NCI-H2171 treated with DMSO at 0.1 percent for 48 hours (cell line): ENCODE measurements at places on chromosomes 1 and 21.

- DNase-seq = no peak
Measured at GRCh38 chr1:177556163-177556562, 385.4 kb downstream of the BRINP2 start.

DNA sequence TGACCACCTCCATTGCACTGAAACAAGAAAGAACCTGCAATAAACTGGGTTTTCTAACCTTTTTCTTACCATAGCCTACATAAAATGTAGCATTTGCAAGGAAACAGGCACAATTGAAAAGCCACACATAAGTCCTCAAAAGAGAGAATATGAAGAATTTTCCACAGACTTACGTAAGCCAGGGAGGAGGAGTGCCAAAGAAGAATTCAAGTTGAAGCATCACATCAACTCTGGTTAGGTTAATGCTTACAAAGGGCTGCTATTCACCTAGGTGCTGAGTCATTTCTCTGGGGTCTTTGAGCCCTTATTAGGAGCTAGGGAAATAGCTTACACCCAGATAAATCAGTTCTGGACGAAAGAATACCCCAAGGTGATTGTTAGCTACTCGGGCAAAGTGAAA, 9.6 kb downstream of the OSCP1 start:
- DNase-seq = no peak

DNA sequence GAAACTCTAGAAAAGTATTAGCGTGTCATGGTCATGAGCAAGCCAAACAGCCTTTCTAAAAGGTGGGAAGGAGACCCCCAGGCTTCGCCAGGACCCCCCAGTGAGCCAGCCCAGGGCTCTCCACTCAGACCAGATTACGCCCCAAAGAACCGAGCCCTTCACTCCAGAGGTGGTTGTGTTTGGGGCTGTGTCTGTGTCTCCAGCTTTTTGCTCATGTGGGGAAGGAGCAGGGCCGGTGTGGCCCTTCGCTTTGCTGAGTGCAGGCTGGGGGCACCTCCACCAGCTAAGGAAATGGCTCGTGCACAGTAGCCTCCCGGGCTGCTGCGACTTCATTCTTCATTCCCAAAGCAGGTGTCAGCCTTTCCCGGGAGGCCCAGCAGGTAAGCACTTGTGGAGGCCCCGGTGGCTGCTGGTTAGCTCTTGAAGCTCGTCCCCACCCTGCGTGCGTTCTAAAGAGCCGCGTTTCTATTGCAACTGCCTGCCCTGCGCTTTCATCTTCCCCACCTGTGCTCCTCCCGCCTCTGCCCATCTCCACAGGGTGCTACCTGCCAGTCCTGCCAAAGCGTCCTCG, 531 bp downstream of the TSPEAR start:
- peak; percentile 87 for DNase-seq

DNA sequence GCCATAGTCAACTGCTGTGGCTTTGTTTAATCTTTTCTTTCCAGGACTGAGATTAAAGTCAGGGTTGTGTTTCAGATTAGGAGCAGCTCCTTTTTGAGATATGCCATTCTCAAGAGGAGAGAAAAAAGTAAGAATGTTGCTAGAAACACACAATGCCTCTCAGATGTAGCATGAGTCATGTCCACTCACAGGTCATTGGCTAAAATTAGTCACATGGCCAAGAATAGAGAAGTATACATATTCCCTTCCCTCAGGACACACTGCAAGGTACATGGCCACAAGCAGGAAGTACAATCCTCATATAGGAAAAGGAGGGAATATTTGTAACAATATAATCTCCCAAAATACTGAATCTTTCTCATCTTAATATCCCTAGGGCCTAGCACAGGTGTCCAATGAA, 141.9 kb upstream of the PTBP2 start:
- no peak for DNase-seq

- no peak for DNase-seq
Measured at GRCh38 chr1:48718116-48718630, 58.5 kb downstream of the BEND5 start.

DNA sequence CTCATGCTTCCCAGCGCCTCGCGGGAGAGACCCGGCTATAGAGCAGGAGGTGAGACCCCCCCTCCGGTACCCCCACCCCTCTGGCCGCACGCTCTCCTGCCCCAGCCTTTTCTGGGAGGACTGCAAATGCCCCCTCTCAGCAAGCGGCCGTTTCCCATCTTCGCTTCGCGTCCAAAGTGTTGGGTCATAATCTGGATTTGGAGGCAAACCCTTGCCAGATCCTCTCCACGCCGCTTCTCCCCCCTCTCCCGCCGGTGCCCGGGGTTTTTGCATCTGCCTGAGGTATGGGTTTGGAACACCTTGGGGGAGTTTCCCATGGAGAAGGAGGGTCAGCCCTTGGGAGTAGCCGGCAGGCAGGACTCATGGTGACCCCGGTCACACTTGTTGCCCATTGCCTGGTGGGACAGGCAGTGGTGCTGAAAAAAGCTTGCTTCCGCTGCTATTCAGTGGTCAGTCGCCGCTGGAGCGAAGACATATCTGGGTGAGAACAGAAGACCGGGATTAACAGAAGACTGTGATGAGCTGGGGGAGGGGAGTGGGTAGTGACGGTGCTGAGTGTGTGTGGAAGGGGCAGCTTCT, 935 bp downstream of the KCNK2 start:
- no peak for DNase-seq

- DNase-seq = no peak
Measured at GRCh38 chr1:228540161-228540917, 53.2 kb downstream of the RNF187 start.

- DNase-seq = no peak
Measured at GRCh38 chr1:231512147-231512698, 16.2 kb upstream of the TSNAX start.

- no peak for DNase-seq
Measured at GRCh38 chr21:34201001-34201400, 127.6 kb downstream of the MRPS6 start.

- no peak for DNase-seq
Measured at GRCh38 chr21:43667191-43667904, 8.0 kb downstream of the RRP1B start.

DNA sequence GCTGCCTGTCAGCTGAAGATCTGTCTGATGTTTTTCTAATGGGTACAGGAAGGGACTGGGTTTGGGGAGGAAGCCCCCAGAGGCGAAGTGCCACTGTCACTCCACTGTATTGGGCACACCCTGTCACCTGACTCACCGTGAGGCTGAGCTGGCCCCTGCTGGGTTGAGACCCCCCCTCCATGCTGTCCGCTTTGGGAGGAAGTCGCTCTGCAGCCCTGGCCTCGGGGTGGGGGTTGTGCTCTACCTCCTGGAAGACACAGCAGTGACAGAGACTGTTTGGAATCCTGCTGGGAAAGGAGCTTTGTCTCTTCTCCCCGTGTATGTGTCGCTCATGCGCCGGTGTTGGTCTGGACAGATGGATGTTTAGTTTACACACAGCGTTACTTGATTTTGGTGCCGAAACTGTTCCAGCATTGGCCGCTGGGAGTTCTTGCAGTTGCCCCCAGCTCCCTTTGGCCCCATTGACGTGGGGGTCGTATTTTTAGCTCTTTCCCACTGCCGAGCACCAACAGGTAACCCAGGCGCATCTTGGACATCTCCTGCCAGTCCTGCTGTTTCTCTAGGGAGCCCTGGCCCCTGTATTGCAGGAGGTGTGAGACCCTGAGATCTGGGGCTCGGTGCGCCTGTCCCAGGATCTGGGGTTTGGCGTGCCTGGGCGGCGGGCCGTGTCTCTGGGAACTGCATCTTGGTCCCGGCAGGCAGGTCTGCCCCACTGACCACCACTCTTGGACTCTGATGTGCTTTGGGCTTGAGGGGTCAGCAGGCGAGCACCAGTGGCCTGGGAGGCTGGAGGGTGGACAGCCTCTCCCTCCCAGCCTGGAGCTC, 30.3 kb downstream of the SLX9 start:
- peak; percentile 47 for DNase-seq

- no peak for DNase-seq
Measured at GRCh38 chr1:213094446-213094845, 43.4 kb downstream of the RPS6KC1 start.

DNA sequence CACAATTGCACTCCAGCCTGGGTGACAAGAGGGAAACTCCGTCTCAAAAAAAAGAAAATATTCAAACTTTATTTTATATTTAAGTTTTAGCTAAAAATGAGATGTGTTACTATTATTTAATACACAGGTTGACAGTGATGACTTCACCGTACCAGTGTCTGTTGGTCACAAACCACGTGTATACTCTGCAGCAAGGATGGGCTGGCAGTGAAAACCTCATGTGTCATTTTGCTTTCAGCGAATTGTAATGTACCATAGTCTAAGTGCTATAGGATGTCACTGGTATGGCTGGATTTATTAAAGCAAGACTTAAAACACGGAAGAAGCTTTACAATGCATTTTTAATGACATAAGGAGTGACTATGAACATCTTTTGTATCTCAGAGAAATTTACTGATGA, 28.1 kb upstream of the NHLH2 start:
- DNase-seq = no peak

GRCh38 chr1:46513536-46513935, 23.9 kb downstream of the DMBX1 start:
- no peak for DNase-seq

DNA sequence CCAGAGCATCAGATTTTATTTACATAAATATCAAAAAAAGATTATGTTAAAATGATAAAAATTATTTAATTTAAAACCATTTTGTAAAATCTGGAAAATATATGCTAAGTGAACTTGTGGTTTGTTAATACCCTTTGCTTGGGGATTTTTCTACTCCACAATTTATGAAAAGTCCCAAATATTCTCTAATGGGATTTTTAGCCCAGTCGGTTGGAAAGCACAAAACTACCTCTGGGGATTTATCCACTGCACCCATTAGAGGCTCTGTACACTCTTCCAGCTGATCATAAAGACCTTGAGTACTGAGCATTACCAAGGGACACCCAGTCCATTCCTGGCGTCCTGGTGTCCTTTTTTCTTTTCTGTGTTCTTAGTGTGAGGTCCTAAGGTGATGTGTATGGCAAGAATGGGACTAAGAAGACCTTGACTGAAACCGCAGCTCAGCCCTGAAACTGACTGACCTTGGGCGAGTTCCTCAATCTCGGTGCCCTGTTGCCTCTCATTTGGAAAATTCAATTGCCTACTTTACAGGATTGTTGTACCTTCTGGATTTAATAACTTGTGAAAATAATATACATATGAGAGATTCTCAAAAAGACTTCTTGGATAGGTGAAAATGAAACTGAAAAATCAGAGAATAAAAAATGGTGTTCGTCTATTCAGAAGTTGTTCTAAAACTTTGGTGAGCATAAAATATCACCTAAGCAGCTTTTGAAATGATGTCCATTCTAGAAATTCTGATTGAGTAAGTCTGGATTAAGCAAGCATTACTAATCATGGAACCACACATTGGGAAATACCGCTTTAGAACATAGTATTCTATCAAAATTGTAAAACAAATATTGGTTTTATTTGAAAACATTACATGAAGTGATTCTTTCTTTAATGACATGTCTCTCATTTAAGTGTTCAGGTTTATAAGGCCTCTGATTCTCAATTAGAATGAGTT, 21.5 kb upstream of the SAMSN1 start:
- no peak for DNase-seq

DNA sequence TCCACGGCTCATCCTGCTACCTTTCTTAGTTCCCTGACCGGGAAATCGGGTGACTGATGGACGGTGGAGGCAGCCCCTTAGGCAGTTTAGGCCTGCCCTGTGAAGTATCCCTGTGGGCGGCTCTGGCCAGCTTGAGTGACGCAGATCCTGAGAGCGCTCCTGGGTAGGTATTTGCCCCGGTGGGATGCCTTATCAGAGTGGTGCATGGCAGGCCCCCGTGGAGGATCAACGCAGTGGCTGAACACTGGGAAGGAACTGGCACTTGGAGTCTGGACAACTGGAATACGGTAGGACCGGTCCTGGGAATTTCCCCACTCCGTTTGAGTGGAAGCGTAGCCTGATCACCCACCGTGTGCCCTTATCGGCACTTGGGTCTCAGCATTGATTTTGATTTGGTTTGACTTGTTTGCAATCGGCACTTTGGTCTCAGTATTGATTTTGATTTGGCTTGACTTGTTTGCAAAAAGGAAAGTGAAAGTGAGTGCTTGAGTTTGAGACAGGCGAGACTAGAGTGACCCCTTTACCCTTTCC, 15.2 kb downstream of the PLA2G2F start:
- DNase-seq = no peak

DNA sequence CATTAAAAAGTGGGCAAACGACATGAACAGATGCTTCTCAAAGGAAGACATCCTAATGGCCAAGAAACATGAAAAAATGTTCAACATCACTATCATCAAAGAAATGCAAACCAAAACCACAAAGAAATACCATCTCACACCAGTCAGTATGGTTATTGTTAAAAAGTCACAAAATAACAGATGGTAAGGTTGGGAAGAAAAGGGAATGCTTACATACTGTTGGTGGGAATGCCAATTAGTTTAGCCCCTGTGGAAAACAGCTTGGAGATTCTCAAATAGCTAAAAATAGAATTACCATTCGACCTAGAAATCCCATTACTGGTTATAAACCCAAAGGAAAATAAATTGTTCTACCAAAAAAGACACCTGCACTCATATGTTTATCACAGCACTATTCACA, 369.4 kb downstream of the KCNH1 start:
- peak; percentile 70 for DNase-seq

DNA sequence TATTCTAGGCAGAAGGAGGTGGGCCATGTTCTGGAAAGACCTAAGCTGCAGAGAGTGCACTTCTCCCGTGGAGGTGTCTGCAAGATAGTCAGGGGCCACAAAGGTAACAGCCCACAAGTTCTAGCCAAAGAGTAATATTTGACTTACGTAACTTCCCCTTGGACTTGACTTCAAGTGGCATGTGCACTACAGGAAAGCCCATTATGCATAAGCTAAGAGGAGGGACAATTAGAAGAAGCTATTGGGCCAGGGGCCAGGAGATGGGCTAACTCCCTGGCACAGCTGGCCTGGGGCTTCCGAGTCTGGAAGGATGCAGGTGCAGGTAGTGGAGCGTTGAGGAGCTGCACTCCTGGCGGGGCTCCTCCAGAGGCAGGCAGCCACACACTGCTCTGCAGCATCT, 58.3 kb downstream of the ERG start:
- DNase-seq = no peak

GRCh38 chr1:3900150-3900968, at the start of gene C1orf174:
C1orf174 (minus strand) TSS chr1:3900272; CDS start chr1:3900186, 86 bp downstream.
- DNase-seq = peak; percentile 99

DNA sequence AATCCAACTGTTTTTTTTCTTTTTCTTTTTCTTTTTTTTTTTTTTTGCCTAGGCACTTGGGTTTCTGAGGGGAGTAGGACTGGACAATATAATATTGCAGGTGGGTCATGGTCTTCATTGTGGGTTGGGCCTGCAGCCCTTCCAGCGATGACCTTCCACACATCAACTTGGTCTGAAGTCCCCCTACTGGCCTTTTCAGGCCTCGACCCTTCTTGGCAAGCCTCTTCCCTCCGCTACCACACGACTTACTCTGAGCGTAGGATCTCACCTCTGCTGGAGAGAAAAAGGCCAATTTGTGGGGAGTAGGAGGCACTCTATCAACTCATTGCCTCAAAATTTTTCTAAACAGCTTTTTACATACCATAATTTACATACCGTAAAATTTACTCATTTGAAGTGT, 51.1 kb upstream of the GRIK3 start:
- DNase-seq = no peak

- peak; percentile 72 for DNase-seq
Measured at GRCh38 chr1:31182352-31182751, 57.3 kb downstream of the NKAIN1 start.
